ENCODE measurements at places on chromosomes 16 and 17.

- no peak for DNase-seq
Measured at GRCh38 chr17:79792341-79792871, 4.5 kb downstream of the CBX8 start.

- DNase-seq = no peak
Measured at GRCh38 chr17:41738801-41739112, 4.3 kb upstream of the HAP1 start.

DNA sequence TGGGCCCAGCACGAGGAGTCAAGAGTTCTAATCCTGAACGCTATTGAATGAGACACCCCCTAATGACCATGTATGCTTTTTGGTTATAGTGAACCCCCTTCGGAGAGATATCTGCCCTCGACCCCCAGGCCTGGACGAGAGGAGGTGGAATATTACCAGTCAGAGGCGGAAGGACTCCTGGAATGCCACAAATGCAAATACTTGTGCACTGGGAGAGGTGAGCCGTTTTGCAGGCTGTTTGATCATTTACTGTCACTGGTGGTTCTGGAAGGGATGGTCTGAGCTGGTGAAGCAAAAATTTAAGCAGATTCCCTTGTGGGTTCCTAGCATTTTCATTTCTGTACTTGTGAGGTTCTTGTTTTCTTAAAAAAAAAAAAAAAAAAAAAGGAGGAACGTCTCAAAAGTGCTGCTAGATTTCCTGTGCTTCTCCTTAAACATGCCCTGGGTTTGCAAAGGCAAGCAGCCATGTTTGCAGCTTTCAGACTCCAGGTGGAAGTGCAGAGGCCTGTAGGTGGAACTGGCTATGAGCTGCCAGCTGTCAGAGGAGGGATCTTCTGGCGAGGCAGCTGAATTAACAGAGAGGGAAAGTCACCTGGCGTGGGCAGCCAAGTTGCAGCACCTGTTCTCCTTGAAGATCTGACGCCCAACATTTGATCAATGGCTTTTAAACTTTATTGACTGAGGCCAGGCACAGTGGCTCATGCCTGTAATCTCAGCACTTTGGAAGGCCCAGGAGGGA lies 3.5 kb downstream of the MARVELD3 start:
- DNase-seq = no peak

DNA sequence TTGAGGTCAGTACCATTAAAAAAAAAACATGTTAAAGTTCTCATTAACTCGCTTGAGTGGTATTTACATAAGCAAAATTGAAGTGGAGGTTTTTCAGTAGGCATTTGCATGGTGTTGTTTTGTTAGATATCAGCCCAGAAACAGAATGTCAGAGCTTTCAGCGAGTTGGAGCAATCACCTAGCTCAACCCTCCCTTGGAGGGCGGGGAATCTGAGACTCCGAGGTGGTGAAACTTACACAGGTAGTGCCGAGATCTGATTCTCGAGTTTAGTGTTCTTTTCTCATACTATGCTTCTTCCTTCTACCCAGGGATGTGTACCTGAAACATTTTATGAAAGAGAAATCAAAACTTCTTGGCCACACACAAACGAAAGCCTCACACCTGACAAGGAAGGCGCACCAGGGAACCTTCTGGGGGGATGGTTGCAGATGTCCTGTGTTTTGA lies 6.6 kb downstream of the SEC14L1 start:
- no peak for DNase-seq

GRCh38 chr17:75048249-75048878 lies 1.3 kb downstream of the KCTD2 start:
- DNase-seq = no peak

- no peak for DNase-seq
Measured at GRCh38 chr16:11520442-11520841, 66.3 kb downstream of the LITAF start.

DNA sequence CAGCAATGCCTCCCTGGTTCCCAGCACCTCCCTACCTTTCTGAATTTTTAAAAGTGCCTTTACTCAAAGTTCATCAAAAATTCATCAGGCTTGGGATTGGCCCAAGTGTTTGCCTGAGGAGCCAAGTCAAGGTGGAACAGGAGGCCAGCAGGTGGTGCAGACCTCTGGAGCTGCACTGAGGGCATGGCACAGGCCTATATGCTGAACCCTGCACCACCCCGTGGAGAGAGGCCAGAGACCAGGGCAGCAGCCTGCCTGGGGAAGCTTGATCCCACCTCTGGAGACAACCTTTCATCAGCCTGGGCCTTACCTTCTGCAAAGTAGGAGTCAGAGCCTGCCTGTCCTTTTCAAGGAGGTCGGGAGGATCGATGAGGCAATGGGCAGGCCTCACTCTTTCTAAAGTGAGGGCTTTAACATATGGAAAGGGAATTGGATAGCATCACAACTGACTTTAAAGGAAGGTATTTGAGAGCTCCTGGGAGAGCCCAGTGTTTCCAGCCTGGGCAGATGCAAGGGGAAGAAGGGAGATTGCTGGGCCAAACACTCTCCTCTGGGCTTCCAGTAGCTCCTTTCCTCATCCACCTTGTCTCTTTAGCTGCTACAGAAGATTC lies 31.8 kb upstream of the TMEM132E start:
- DNase-seq = no peak

DNA sequence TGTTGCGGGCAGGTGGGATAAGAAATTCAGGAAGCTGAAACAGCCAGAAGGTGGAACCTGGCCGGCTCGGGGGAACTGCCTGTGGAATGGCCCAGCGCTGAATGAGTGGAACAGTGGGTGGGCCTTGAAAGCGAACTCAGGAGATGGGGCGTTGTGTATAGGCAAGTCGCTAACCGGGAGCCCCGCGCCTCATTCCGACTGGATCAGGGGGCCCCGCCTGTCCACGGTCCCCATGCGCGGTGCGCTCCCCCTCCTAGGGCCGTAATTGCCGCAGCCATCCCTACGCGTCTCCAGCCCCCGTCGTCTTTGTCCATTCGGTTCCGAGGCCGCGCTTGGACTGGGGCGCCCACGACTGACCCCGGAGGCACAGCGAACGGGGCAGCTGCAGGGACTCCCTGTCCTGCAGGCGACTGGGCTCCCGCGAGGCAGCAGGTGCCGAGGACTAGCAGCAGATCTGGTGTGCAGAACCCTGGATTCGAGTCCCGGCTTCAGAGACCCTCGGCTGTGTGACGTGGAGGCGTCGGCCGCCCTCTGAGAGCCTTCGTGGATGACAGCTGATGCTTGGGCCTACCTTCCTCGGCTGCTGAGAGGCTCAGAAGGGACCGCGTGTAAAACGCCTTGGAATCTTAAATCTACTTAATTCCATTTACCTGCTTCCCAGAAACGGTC lies 10.9 kb upstream of the CA4 start:
- no peak for DNase-seq

DNA sequence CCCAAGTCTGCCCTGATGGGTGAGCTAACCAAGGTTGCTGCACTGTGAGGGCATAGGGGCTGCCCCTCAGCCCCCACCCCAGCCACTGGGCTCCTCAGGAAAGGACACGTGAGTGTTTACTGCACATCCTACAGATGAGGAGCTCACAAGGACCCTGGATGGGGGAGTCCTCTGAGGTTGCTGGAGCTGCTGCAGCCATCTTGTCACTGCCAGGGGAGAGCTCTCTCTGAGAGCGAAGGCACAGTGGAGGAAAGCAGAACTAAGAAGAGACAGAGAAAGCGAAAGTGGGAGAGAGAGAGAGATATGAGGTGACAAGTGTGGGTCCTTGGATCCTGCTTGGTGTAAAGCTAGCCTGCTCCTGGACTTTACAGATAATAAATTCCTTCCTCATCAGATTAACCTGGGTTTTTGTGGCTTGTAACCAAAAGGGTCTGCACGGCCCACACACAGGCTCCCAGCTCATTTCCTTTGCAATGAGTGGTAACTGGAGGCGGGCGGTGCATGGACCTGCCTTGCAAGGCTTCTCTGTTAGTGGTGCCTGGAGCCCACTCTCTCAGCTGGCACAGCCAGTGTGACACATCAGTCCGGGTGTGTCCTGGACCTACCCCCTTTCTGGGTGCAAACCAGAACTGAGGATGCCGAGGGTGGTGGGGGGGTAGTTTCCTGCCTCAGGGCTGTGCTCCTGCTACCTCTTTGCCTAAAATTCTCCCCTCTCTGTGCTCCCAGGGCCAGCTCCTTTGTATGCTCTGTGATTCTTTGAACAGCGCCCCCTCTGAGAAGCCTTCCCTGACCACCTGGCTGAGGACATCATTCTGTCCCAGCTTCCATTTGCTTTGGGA lies 14.2 kb downstream of the SNX20 start:
- DNase-seq = peak; percentile 20

DNA sequence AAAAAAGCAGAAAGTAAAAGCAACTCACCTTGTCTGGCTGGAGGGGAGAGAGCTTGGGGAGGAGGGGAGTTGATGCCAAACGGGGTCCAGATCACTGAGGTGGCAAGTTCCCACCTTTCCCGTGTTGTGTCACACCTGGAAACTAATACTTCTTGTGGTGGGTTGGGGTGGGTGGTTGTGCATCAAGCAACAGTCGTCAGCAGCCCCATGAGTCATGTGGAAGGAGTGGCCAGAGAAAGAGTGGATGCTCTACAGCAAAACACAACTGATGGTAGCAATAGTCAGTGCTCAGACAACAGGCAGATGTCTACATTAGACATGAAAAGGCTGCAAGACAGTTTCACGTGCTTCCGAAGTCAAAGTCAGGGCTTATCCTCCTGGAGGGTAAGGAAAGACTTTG lies 35.4 kb downstream of the ARSG start:
- DNase-seq = no peak

- DNase-seq = peak; percentile 64
Measured at GRCh38 chr17:59513934-59514841, 51.2 kb upstream of the DHX40 start.

- DNase-seq = no peak
Measured at GRCh38 chr16:57372372-57373116, at the start of gene CX3CL1. Gene CX3CL1, plus strand, starts transcription at chr16:57372490. Its CDS starts 79 bp downstream, at chr16:57372569.

DNA sequence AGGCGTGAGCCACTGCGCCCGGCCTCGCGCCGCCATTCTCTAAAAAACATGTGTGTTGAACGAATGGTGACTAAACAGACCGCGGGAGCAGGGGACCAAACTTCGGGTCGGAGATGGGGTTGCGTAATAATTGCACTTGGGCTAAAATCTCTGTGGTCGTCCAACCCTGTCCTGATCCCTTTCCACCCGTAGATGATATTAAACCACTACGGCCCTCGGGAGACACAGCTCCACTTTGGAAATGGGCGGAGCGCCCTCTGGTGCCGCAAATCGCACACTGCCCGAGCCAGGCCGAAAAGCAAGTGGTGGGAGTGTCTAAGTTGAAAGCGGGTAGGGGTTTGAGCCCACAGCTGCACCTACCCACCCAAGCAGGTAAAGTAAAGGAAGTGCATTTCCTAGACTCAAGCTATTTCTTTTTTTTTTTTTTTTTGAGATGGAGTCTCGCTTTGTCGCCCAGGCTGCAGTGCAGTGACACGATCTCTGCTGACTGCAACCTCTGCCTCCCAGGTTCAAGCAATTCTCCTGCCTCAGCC lies 17.0 kb downstream of the CAVIN1 start:
- DNase-seq = peak; percentile 86

GRCh38 chr17:1573932-1574696 lies 11.5 kb upstream of the PITPNA start:
- peak; percentile 61 for DNase-seq

- DNase-seq = no peak
Measured at GRCh38 chr17:79698146-79698846, 32.4 kb upstream of the ENPP7 start.

DNA sequence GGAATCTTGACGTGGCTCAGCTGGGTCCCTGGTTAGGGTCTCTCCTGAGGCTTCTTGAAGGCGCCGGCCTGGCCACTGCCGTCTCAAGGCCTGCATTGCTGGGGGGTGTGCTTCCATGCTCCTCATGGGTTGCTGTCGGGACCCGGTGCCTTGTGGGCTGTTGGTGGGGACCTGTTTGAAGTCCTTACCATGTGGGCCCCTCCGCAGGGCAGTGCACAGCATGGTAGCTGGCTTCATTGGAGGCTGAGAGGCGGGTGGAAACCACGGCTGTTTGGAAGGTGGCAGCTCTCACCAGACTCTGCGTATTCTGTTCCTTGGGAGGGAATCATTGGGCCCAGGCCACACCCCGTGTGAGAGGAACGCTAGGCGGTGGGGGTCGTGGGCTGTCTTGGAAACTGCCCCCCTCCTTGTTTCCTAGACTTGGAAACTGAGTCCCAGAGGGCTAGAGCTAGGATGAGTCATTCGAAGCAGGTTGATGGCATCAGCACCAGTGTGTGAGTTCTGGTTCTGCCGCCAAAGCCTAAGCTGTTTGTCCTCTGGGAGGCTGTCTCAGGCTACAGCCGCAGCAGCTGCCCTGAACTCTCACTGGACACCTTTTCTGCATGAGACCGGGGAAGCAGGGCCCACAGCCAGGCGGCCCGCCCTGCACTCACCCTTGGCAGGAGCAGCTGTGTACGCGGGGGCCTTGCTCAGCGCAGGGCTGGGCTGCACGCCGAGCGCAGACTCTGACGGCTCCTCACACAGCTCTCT lies 35.2 kb downstream of the ZNF750 start:
- DNase-seq = no peak

- no peak for DNase-seq
Measured at GRCh38 chr17:49051269-49051668, 54.1 kb downstream of the IGF2BP1 start.

- peak; percentile 73 for DNase-seq
Measured at GRCh38 chr16:81006211-81006812, 373 bp downstream of the CMC2 start.

- no peak for DNase-seq
Measured at GRCh38 chr17:77471984-77472461, 331.3 kb downstream of the SEC14L1 start.

GRCh38 chr16:79101491-79101890 lies 499.0 kb downstream of the MAF start:
- no peak for DNase-seq

- DNase-seq = no peak
Measured at GRCh38 chr16:83674931-83675535, 132.7 kb upstream of the HSBP1 start.

- DNase-seq = no peak
Measured at GRCh38 chr16:5642436-5642835, 544.8 kb upstream of the EEF2KMT start.

DNA sequence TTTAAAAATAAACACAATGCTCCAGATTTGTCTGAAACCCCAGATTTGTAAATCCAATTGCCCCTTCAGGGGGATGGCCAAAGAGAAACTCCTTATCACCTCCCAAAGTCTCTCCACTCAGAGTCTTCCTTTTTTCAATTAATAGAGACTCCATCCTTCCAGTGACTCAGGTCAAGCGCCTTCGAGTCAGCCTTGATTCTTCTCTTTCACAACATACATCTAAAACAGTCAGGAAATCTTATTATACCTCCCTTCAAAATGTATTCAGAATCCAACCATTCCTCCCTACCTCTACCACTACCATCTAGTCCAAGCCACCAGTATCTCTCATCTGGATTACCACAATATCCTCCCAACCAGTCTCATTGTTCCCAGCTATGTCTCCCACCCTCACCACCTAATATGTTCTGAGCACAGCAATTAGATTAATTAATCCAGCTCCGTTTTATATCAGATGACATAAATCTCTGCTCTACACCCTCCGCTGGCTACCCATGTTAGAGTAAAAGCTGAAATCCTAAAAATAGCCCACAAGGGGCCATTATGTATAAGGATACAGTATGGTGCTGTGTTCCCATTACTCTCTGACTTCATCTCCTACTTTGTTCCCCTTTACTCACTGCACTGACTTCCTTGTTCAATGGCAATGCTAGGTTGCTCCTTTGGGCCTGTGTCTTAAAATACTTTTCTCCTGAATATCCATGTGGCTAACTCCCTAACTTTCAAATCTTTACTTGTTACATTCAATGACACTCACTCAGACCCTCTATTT lies 11.8 kb downstream of the SIAH1 start:
- DNase-seq = no peak

Data from CD4-positive, alpha-beta T cell treated with Interleukin-4 for 1 hour (primary cell).